ENCODE measurements at places on chromosomes 1 and 21. TPM values are rescaled to one million over a fixed set of nuclear protein-coding genes. Genes with fewer than 3 reads are reported as not detected.

DNA sequence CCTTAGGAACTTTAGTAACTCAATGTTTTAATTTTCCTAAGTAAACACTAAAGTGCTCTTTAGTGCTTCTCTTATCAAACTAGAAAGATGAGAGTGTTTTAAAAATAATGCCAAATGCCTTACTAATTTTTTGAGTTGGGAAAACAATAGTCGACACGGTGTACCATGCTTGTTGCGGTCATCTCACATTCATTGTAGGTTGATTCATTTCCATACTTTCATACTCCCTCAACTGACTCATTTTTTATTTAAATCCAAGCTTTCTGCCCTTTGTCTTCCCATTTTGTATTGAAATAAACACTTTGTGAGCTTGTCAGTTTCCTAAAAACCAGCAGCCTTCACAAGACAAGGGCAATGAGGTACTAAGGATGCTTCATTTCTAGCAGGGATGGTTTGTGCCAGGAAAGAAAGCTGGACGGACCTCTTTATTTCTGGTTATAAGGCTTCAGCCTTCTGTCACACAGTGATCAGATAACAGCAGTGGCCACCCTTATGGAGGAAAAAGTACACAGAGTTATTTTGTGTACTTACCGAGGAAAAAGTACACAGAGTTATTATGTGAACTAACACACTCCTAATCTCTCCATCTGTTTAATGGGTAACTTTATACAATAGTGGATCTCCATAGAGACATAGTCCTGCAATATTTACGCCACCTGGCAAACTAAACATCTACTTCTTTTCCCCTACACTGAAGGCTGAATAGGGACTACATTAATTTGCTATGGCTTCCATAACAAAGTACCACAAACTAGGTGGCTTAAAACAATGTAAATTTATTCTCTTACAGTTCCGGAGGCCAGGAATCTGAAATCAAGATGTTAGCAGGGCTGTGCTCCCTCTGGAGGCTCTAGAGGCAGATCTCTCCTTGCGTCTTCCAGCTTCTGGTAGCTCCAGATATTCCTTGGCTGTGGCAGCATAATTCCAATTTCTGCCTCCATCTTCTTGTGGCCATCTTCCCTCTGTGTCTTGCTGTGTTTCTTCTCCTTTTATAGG lies 13.0 kb upstream of the CCDC190 start:
- H3K4me3 ChIP-seq = no peak overlapping the region
- H3K27ac ChIP-seq = no peak overlapping the region
- H3K36me3 ChIP-seq = no peaks in the 10 kb centered on the region
- no peaks in the 10 kb centered on the region for H3K27me3 ChIP-seq

DNA sequence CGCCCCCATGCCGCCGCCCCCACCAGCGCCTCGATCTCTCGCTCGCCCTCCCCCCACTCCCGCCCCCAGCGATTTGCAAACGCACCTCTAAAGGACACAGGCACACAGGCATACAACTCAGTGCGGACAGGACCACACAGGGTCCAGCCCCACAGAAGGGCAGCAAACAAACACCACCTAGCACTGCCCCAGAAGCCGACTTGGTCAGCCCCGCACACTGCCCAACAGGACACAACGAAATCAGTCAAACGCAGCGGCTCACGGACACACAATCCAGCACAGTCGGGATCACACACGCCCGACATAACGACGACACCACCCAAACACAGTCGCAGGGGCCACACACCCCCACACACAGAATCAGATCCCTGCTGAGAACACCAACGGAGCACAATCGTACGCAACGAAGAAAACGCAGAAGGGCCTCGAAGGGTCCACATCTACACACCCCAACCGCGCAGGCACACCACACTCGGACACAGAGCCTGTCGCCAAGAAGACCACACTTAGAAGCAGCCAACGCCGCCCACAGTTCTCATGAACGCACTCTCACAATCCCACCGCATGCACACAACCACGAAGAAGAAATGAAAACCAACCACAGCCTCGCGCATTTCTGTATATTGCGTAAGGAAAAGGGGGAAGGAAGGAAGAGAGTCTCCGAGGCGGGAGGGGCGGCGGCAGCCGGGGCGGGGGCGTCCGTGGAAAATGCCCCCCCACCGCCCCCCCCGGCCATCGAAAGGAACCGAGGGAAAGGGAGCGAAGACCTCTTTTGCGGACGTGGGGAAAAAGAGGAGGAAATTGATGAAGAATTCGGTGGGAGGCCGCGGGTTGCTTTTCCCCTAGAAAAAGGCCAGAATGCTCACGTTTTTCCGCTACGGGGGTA lies 481 bp downstream of the TAL1 start:
- H3K4me1 ChIP-seq = peaks cover 3% of the 10 kb centered on the region
- DNase-seq = no peak
- H3K4me3 ChIP-seq = peak overlapping the region; percentile 10
- H3K27ac ChIP-seq = no peak overlapping the region

DNA sequence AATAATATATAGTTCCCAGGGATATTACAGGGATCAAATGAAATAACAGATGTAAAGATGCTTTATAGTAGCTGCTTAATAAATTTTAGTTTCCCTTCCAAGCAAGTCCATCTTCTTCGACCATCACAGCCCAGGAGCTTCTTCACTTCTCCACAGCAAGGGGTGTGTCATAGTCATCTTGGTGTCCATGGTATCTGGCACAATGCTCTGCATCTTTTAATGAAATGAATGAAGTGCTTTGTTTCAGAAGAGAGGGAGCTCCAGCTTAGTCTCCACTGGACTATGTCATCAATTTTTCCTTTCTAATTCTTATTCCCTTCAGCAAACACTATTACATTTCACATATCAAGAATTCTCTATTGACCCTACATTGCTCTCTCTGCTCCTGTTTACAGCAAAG lies 4.9 kb upstream of the MACF1 start:
- H3K27me3 ChIP-seq = no peaks in the 10 kb centered on the region
- no peak for DNase-seq
- H3K4me3 ChIP-seq = no peak overlapping the region
- peaks cover 7% of the 10 kb centered on the region for H3K4me1 ChIP-seq

DNA sequence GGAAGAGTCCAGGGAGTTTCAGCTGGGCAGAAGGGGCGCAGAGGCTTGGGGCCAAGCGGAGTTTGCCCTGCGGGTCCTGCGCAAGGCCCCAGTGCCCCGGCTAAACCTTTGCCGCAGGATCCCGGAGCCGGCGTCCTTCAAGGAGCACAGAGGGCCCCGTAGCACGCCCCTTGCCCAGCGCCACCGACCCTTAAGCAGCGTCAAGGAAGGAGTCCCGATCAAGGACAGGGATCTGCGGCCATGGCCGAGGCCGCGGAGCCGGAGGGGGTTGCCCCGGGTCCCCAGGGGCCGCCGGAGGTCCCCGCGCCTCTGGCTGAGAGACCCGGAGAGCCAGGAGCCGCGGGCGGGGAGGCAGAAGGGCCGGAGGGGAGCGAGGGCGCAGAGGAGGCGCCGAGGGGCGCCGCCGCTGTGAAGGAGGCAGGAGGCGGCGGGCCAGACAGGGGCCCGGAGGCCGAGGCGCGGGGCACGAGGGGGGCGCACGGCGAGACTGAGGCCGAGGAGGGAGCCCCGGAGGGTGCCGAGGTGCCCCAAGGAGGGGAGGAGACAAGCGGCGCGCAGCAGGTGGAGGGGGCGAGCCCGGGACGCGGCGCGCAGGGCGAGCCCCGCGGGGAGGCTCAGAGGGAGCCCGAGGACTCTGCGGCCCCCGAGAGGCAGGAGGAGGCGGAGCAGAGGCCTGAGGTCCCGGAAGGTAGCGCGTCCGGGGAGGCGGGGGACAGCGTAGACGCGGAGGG lies 520 bp downstream of the CLIC6 start:
- peak overlapping the region; percentile 41 for H3K4me3 ChIP-seq
- H3K36me3 ChIP-seq = no peaks in the 10 kb centered on the region
- no peak overlapping the region for H3K27ac ChIP-seq
- no peaks in the 10 kb centered on the region for H3K27me3 ChIP-seq
- peaks cover 1% of the 10 kb centered on the region for H3K4me1 ChIP-seq

GRCh38 chr21:38849776-38850175 lies 44.0 kb downstream of the ETS2 start:
- H3K27ac ChIP-seq = no peak overlapping the region
- H3K36me3 ChIP-seq = no peaks in the 10 kb centered on the region
- no peaks in the 10 kb centered on the region for H3K4me1 ChIP-seq
- DNase-seq = no peak

GRCh38 chr1:61501971-61502916 lies 222.7 kb downstream of the TM2D1 start:
- no peak for DNase-seq
- no peaks in the 10 kb centered on the region for H3K27me3 ChIP-seq
- H3K4me3 ChIP-seq = no peak overlapping the region
- no peaks in the 10 kb centered on the region for H3K4me1 ChIP-seq
- no peak overlapping the region for H3K27ac ChIP-seq

DNA sequence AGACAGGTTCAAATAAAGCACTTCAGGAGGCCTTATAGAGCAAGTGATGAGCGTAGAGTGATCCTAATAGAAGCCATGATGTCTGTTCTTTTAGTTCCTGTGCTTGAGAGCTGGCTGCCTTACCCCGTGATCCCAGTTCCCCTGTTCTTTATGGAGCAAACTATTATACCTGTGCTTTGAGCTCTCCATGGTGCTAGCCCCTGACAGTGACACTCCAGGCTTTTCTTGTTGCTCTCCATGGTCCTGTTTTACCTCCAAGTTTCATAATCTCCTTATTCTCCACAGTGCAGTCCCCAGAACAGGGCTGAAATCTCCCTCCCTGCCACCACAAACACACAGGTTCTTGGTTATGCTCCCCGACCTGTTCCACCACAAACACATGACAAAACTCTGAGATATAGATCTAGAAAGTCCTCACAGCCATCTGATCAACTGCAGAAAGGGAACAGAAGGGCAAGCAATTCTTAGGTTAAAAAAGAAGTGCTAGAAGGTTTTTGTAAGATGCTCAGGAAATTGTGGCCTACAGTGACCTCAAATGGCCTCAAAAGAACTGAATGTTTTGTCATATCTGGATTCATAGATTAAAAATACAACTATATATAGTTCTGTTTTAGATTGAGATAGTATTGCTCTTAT lies 6.0 kb downstream of the CADM3 start:
- H3K27me3 ChIP-seq = no peaks in the 10 kb centered on the region
- no peaks in the 10 kb centered on the region for H3K36me3 ChIP-seq
- no peak overlapping the region for H3K4me3 ChIP-seq

Gene LY9
- 0.15 TPM for total RNA-seq

GRCh38 chr1:215226757-215227156 lies 144.2 kb downstream of the KCNK2 start:
- no peaks in the 10 kb centered on the region for H3K36me3 ChIP-seq
- no peaks in the 10 kb centered on the region for H3K4me1 ChIP-seq
- no peak overlapping the region for H3K27ac ChIP-seq
- H3K4me3 ChIP-seq = no peak overlapping the region
- no peaks in the 10 kb centered on the region for H3K27me3 ChIP-seq

Gene ID3
- total RNA-seq = 44.2 TPM

Gene SERINC2
- 4.2 TPM for total RNA-seq

GRCh38 chr1:214213136-214213535 lies 67.8 kb upstream of the SMYD2 start:
- H3K27me3 ChIP-seq = no peaks in the 10 kb centered on the region
- peaks cover 2% of the 10 kb centered on the region for H3K4me1 ChIP-seq
- no peaks in the 10 kb centered on the region for H3K36me3 ChIP-seq
- H3K27ac ChIP-seq = no peak overlapping the region
- no peak for DNase-seq

Gene WDR64
- 0.41 TPM for total RNA-seq

Data from ovary (tissue), 10 donors.